Stimulated activated CD4-positive, alpha-beta T cell treated with anti-CD3 and anti-CD28 coated beads, Interleukin-2, amount 100 ng/mL, for 4 hours (primary cell): ENCODE measurements at places on chromosomes 7 and 10.

DNA sequence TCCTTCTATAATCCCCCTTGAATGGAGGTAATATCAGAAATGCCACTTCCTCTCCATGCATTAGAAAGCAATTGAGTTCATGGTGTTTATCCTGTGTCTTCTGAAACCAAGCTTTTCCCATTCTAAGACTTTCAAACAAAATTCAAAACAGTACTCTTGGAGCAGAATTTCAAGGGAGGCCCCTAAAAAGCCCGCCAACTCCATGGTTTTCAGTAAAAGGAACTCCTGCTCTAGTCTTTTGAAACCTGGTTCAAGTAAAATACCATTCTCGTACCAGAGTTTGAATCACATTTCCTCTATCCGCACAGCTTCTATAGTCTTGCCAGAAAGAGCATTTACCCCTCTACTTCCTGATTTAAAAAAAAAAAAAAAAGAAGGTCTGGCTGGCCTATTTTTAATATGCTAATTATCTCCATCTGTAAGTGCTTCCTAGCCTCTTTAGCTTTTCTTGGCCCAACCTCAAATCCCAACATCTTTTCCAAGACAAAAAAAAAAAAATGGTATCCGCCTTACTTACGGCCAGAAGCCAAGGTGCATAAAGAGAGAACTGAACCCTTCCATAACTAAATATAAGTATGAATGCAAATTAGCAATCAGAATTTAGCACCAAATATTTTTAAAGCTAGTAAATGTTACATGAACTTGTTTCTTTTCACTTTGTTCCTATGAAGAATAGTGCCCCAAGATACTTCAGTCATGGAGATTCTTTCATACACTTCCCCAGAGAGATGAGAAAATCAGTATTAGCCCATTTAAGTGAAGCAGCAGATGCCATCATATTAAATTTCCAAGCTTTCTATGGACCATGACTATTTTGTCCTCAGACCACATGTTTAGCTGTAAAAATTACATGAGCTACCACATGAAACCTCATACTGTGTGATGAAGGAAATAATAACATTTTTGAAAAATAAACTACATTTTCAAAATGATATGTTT lies 199.9 kb upstream of the FAM3C start:
- DNase-seq = no peak

DNA sequence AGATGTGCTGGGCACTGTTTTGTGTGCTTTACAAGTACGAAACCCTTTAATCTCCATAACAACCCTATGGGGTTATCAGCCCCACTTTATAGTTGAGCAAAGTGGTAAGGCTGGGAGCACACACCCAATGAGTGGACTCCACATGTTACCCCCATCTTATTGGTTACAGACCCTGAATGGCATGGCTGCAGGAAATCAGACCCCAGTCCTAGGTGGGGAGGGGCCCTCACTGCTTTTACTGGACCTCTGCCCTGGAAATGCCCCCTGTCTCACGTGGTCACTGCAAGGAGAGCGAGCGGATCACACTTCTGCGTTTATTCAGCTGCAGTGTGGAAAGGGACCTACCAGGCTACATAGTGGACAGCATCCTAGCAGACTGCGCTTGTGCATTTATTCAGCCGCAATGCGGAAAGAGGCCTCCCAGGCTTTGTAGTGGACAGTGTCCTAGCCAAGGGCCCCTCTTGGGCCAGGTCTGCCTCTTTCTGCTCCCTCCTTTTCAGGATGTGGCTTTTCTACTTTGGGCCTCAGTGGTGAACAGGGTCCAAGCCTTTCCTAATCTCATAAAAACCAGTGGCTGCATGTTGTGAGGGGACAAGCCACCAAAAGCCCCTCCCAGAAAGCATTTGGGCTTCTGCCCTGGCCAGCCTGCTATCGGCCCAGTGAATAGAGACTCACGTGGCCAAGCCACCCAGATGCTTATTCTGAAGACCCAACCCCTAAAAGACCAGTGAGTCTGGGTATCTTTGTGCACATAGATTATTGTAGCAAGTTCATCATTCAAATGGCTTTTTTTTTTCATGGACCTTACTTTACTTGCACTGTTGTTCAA lies 405.7 kb upstream of the RNF32 start:
- DNase-seq = no peak

GRCh38 chr10:2837674-2838073 lies 229.7 kb upstream of the PFKP start:
- DNase-seq = no peak

DNA sequence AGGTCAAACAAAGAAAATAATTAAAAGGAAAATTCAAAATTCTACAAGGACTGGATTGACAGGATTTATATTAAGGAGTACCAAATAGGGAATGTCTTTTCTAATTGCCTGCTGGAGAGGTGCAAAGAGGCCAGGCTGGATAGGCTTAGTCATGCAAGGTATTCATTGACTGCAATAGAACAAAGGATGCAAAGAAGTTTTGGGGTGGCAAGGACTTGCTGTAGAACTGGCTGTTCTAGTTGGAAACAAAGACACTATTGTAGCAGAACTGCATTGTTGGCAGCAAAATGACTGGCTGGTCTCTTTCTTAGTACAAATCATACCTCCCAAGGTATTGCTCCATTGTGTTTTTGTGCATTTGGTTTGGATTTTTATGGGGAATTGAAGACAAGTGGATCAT lies 10.1 kb downstream of the ITGB8 start:
- DNase-seq = no peak

- DNase-seq = no peak
Observed at GRCh38 chr7:114569220-114569619, 154.6 kb downstream of the FOXP2 start.

DNA sequence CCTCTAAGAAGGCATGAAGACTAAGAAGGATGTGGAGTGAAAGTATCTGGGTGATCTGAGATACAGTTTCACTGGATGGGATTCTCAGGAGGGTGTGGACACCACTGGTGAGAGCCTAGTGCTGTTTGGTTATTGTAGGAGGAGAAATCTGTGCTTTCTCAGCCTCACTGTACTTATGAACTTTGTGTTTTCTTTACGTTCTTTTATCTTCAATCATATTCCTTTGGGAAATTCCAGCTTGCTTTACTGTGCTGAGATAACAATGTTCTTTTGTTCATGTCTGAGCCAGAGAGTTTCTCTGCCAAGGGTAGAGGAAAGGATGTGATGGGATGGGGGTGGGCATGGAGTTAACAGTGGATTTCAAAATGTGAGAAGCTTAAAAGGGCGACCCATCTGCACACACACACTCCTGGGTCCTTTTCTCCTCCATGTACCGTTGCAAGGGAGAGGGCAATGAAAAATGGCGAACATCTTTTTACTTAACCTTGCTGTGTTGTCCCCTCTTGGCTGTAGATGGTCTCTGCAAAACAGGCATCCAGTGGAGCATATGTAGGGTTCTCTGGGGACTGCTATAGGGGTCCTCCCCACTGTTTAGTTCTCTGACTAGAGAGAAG lies 25.0 kb upstream of the TAX1BP1 start:
- no peak for DNase-seq

DNA sequence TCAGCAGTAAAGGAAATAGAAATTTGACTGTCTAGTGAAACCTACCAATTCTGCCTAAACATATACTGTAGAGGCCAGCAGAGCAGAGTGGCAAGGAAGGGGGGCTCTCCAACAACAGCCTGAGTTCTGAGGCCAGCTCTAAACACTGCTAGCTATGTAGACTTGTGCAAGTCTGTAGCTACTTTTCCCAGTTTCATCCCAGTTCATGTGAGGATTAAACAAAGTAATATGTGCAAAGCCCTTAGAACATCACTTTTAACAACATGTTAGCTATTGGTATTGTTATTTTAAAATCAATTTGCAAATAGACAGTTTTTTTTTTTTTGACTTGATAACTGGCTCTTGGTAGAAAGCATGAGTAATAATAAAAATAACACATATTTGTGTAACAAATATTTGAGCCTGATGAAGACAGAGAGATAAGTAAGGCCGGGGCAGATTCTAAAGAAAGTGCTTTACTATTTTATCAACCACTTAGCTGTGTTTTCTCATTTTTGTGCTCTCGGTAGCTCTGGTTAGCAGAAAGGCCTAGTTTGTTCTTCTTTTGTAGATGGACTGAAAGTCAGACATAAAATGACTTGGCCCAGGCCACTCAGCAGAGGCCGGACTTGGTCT lies 9.3 kb downstream of the CHST12 start:
- DNase-seq = no peak

- no peak for DNase-seq
Observed at GRCh38 chr10:1629326-1630198, 107.8 kb downstream of the ADARB2 start.

DNA sequence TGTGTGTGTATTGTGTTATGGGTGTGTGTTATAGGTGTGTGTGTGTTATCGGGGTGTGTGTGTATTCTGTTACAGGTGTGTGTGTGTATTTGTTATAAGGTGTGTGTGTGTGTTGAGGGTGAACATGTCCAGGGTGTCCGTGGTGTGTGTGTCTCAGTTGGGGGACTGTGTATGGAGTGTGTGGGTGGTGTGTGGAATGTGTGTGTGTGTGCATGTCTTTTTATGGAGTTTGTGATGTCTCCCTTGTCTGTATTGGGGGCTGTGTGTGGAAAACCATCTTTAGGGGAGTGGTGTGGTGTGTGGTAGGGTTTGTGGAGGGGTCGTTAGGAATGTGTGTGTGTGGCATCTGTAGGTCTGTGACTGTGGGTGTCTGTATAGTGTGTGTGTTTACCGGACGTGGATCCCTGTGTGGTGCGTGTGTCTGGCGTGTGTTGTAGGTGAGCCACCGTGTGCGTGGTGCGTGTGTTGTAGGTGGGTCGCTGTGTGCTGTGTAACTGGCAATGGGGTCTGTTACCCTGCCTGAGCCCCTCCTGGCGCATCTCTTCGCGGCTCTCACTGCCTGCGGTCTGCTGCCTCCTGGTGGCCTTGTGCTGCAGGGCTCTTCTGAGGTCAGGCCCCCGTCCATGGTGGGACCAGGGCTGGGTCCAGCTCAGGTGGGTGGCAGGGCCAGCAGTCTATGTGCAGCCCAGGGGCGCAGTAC lies 61.7 kb downstream of the PALD1 start:
- no peak for DNase-seq

- no peak for DNase-seq
Observed at GRCh38 chr10:2251631-2252030, 514.3 kb upstream of the ADARB2 start.

- no peak for DNase-seq
Observed at GRCh38 chr7:13169356-13169755, 481.9 kb downstream of the ARL4A start.

DNA sequence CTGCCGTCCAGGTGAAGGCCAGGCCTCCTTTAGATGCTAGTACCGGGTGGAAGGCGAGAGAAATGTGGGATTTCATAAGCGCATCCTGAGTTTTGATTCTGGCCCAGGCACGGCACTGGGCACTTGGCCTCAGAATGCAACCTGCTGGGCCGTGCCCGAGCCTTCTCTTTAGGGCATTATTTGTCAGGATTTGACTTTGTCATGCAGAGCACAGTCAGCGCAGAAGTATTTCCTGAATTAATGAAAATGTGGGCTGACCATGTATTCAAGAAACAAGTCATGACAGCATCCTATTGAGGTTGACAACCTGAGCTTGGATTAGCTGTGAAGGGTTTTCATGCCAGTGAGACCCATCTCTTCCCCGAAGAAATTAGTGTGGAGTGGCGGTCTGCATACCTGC lies 34.4 kb downstream of the RCC1L start:
- no peak for DNase-seq

DNA sequence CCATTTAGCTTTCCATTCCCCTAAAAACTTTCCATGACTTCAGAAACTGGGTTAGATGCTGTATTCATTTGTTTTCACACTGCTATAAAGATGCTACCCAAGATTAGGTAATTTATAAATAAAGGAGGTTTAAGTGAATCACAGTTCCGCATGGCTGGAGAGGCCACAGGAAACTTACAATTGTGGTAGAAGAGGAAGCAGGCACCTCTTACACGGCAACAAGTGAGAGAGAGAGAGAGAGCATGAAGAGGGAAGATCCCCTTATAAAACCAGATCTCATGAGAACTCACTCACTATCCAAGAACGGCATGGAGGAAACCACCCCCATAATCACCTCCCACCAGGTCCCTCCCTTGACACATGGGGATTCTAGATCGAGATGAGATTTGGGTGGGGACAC lies 336.8 kb downstream of the TFEC start:
- no peak for DNase-seq

DNA sequence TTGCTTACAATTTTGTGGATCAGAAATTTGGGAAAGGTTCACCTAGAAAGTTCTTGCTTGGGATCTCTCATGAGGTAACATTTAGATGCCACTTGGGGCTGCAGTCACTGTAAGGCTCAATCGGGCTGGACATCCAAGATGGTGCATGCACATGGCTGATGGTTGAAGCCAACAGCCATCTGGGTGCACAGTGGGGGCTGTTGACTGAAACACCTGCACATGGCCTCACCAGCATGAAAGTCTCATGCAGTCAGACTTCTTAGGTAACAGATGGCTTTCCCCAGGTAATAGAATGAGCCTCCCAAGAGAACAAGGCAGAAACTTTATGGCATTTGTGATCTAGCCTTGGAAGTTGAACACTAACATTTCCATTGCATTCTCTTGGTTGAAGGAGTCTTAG lies 740.7 kb upstream of the AUTS2 start:
- DNase-seq = no peak

DNA sequence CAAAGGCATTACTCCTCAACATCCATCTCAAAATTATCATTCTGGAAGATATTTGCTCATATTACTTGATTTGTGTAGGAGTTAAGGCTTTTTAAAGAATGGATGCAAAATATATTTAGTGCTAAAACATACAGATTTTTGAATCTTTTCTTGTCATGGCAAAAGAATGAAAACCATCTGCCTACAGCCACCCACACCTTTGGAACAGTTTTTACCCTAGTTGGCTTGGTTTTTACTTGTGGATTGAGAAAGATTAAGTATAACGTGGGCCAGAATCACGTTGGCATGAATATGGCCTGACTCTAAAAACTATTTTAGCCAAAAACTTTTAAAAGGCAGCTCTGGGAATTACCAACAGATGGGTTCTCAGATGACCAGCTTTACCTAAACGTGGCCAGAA lies 128.2 kb downstream of the SPAG6 start:
- DNase-seq = no peak

GRCh38 chr10:71347587-71348395 lies 28.7 kb downstream of the SLC29A3 start:
- DNase-seq = no peak

DNA sequence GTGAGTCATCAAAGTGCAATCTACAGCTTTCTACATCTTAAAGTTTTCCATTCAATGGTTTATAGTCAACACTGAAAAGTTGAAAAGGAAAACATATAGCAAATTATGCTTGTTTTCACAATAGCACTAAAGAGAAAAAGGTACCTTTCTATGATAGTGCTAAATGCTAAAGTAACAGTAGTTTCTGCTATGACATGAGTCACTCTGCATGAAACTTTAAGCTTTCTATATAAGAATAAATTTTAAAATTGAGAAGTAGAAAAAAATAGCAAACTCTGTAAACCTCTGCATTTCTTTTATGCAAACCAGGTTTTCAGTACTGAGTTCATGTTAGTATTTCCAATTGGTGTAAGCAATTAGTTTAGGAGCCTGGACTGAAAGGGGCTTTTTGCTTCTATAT lies 31.2 kb upstream of the TMEM168 start:
- DNase-seq = no peak

DNA sequence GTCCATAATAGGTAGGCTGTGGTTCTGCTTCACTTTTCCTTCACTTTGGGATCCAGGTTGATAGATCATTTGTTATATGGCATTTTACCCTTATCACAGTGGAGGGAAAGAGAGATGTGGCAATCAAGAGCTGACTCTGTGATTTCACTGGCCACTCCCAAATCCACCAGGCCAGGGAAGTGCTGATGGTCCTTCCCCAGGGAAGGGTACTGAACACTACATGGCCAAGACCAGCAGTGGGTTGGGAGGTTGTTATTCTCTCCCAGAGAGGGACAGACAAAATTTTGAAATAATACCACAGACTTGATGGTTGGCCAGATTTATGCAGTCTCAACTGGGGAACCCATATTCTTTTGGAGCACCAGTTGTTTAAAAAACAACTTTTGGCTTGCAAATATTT lies 102.5 kb downstream of the SND1 start:
- DNase-seq = no peak
